ENCODE measurements at places on chromosomes 3 and 15. TPM values are rescaled to one million over a fixed set of nuclear protein-coding genes. Genes with fewer than 3 reads are reported as not detected.

KLHL6 gene
- 40.4 TPM for total RNA-seq

- H3K4me1 ChIP-seq, result no peaks in the 10 kb centered on the region
- H3K36me3 ChIP-seq, result no peaks in the 10 kb centered on the region
- no peak overlapping the region for H3K4me3 ChIP-seq
- no peak for DNase-seq
- H3K27ac ChIP-seq, result no peak overlapping the region
Measured at GRCh38 chr3:28476194-28476593, 127.6 kb upstream of the AZI2 start.

GRCh38 chr3:65776081-65776480 lies 262.6 kb downstream of the MAGI1 start:
- no peak overlapping the region for H3K4me3 ChIP-seq
- no peaks in the 10 kb centered on the region for H3K36me3 ChIP-seq
- no peak for DNase-seq

GRCh38 chr3:59839283-59839682 lies 789.5 kb upstream of the CFAP20DC start:
- H3K36me3 ChIP-seq, result peaks cover 33% of the 10 kb centered on the region
- H3K27ac ChIP-seq, result no peak overlapping the region
- no peaks in the 10 kb centered on the region for H3K27me3 ChIP-seq
- H3K4me1 ChIP-seq, result peaks cover 21% of the 10 kb centered on the region
- H3K4me3 ChIP-seq, result no peak overlapping the region
- DNase-seq, result no peak

GRCh38 chr15:65377105-65377975 lies 462 bp downstream of the IGDCC3 start:
- no peak overlapping the region for H3K27ac ChIP-seq
- H3K27me3 ChIP-seq, result peaks cover 69% of the 10 kb centered on the region

DNA sequence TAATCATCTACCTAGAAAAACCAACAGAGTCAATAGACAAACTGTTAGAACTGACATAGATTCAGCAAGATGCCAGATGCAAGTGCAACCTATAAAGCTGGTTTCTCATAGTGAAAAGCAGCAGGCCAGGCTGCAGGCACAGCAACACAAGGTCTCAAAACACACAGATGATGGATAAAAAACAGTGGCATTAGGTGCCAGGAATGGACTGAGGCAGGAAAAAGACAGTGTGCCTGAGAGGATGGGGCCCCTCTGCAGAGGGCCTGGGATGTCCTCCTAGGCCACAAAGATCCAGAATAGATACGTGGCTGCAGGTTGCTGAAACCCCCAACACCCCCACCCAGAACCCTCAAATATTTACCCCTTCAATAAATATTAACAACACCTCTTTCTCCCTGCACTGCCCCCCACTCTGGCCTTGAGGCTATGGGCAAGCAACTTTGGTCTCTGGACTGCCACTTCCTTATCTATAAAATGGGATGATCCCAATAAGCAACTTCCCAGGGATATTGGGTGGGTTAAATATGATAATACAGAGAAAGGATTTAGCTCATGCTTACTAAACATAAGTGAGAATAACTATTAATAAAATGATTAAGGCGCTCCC lies 35.2 kb upstream of the FGD5 start:
- no peaks in the 10 kb centered on the region for H3K4me1 ChIP-seq
- peaks cover 19% of the 10 kb centered on the region for H3K27me3 ChIP-seq
- no peak overlapping the region for H3K4me3 ChIP-seq
- no peak for DNase-seq

PRSS50 gene
- not detected for total RNA-seq

- no peak for DNase-seq
- H3K27me3 ChIP-seq, result no peaks in the 10 kb centered on the region
- no peak overlapping the region for H3K4me3 ChIP-seq
- H3K36me3 ChIP-seq, result peaks cover 42% of the 10 kb centered on the region
Measured at GRCh38 chr15:63749330-63749942, 84.3 kb downstream of the HERC1 start.

DNA sequence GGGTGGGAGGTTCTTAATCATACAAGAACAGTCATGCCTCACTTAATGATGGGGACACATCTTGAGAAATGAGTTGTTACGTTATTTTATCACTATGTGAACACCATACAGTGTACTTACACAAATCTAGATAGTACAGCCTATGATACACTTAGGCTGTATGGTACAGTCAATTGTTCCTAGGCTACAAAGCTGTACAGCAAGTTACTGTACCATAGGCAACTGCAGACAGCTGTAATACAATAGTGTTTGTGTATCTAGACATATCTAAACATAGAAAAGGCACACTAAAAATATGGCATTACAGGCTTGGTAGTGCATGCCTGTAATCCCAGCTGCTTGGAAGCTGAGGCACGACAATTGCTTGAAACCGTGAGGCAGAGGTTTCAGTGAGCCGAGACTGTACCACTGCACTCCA lies 55.7 kb upstream of the PLXND1 start:
- no peaks in the 10 kb centered on the region for H3K27me3 ChIP-seq
- no peak overlapping the region for H3K4me3 ChIP-seq

- no peak for DNase-seq
- H3K27me3 ChIP-seq, result peaks cover 19% of the 10 kb centered on the region
- H3K36me3 ChIP-seq, result no peaks in the 10 kb centered on the region
- H3K4me1 ChIP-seq, result no peaks in the 10 kb centered on the region
Measured at GRCh38 chr15:71083349-71083748, 31.9 kb upstream of the THSD4 start.

GRCh38 chr3:140285380-140285779 lies 350.4 kb downstream of the CLSTN2 start:
- no peaks in the 10 kb centered on the region for H3K36me3 ChIP-seq
- peaks cover 2% of the 10 kb centered on the region for H3K27me3 ChIP-seq
- no peak overlapping the region for H3K4me3 ChIP-seq
- no peaks in the 10 kb centered on the region for H3K4me1 ChIP-seq
- H3K27ac ChIP-seq, result no peak overlapping the region
- DNase-seq, result no peak

DNA sequence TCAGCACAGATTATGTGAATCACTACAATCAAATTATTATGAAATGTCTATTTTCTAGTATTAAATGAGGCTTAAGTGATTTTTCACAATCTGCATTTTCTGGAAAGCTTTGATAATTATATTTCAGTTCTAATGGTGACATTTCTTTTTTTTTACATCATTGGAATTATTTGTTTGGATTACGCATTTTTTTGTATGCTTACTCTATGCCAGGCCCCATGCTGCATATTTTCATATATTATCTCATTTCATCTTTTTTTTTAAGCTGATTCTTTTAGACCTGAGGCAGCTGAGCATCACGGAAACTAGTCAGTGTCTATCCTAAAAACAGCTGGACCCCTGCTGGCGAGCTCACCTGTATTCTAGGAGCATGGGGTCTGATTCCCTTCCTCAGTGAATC lies 31.1 kb downstream of the SLCO3A1 start:
- no peak for DNase-seq
- no peak overlapping the region for H3K4me3 ChIP-seq
- no peak overlapping the region for H3K27ac ChIP-seq
- H3K27me3 ChIP-seq, result no peaks in the 10 kb centered on the region
- peaks cover 18% of the 10 kb centered on the region for H3K4me1 ChIP-seq

WNT7A gene
- total RNA-seq, result 0.29 TPM

DNA sequence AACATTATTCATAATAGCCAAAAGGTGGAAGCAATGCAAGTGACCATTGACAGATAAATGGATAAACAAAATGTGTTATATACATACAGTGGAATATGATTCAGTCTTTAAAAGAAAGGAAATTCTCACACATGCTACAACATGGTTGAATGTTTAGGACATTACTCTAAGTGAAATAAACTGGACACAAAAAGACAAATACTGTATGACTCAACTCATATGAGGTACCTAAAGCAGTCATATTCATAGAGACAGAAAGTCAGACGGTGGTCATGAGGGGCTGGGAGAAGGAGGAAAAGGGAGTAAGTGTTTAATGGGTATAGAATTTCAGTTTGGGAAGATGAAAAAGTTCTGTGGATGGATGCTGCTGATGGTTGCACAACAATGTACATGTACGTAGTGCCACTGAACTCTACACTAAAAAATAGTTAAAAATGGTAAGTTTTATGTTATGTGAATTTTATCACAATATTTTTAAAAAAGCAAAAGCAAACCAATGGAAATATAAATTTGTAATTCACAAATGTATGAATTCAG lies 5.3 kb downstream of the TXNRD3 start:
- peaks cover 15% of the 10 kb centered on the region for H3K27me3 ChIP-seq
- DNase-seq, result no peak
- H3K4me1 ChIP-seq, result peaks cover 4% of the 10 kb centered on the region
- no peaks in the 10 kb centered on the region for H3K36me3 ChIP-seq
- H3K4me3 ChIP-seq, result no peak overlapping the region
- H3K27ac ChIP-seq, result no peak overlapping the region

- DNase-seq, result no peak
- H3K4me3 ChIP-seq, result no peak within 1 kb of the TSS
- H3K36me3 ChIP-seq, result peaks cover 8% of the 10 kb centered on the region
- no peaks in the 10 kb centered on the region for H3K27me3 ChIP-seq
Measured at GRCh38 chr3:186544281-186544680, at the start of gene CRYGS. Gene CRYGS, minus strand, starts transcription at chr3:186544380. Its CDS starts 54 bp downstream, at chr3:186544326.

PLA2G4E gene
- not detected for total RNA-seq

DNA sequence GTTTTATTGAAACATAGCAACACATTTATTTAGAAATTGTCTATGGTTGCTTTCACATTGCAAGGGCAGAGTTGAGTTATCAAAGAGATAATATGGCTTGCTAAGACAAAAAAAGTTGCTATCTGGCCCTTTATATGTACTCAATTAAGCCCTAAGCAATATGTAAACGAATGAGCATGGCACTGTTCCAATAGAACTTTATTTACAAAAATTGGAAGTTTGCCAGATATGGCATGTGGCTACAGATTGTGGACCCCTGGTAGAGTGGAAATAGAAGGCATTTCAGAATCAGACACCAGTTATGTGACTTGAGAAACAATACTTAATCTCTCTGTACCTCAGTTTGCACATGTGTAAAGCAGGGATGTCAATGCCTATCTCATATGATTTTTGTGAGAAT lies 515.6 kb upstream of the SGO1 start:
- no peak overlapping the region for H3K4me3 ChIP-seq
- H3K4me1 ChIP-seq, result no peaks in the 10 kb centered on the region
- no peaks in the 10 kb centered on the region for H3K27me3 ChIP-seq
- DNase-seq, result no peak

SQOR gene
- total RNA-seq, result 99.1 TPM

- peaks cover 20% of the 10 kb centered on the region for H3K4me1 ChIP-seq
- H3K27me3 ChIP-seq, result no peaks in the 10 kb centered on the region
- no peak overlapping the region for H3K4me3 ChIP-seq
- DNase-seq, result no peak
- H3K36me3 ChIP-seq, result no peaks in the 10 kb centered on the region
Measured at GRCh38 chr3:158847452-158847821, 45.6 kb downstream of the MFSD1 start.

- no peak for DNase-seq
- H3K36me3 ChIP-seq, result peaks cover 9% of the 10 kb centered on the region
Measured at GRCh38 chr15:89071471-89071870, 16.8 kb upstream of the ABHD2 start.

DNA sequence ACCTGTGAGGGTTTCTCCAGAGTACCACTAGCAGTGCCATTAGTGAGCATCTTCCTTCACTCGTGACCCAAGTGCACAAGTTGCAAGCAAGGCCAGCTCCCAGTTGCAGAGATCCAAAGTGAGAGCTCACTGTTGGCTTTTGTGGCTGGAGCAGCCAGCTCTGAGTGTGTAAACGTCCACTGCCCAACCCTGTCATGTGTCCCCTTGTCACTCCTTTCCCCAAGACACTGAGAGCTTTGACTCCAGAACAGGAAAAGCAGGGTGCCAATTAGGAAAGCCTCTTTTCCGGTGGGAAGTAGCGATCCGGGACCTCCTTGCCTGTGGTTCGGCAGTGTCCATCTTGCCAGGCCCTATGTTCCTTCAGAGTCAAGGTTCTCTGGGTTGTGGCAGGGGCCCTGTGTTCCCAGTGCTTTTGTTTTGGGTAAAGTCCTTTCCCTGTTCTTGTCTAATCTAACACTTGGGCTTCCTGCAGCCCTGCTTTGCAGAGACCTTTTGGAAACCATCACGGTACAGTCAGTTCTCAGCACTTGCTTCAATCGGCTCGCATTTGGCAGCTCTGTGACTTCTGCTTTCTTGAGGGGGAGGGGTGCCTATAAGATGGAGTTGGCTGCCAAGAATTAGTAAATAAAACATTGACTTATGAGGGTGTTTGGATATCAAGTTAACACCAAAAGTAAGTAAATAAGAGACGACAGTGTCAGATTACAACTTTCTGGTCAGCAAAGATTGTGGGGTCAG lies 90.5 kb downstream of the DNASE1L3 start:
- peak overlapping the region; percentile 57 for H3K27ac ChIP-seq
- H3K27me3 ChIP-seq, result no peaks in the 10 kb centered on the region
- DNase-seq, result no peak
- H3K36me3 ChIP-seq, result peaks cover 19% of the 10 kb centered on the region

- H3K36me3 ChIP-seq, result no peaks in the 10 kb centered on the region
- DNase-seq, result no peak
- H3K4me3 ChIP-seq, result no peak overlapping the region
- no peaks in the 10 kb centered on the region for H3K27me3 ChIP-seq
- no peak overlapping the region for H3K27ac ChIP-seq
Measured at GRCh38 chr3:154728285-154728684, 298.3 kb upstream of the GPR149 start.

ITPKA gene
- not detected for total RNA-seq

DNA sequence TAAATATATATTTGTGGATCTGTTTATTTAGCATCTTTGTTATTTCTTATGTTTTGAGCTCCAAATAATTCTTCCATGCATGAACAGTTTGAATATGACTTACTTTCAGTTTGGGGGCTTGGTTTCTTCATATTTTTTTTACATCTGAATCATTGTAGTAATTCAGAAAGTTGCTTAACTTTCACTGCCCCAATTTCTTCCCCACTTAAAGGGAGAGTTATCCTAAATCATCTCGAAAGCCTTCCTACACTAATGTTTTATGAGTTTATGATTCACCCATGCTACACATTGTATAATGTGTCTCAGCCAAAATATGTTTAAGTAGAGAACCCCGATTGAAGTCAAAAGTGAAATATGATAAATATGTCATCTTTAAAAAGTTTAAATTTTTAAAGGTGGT lies 47.8 kb downstream of the SPRED1 start:
- no peak for DNase-seq
- no peak overlapping the region for H3K4me3 ChIP-seq
- H3K4me1 ChIP-seq, result no peaks in the 10 kb centered on the region
- H3K27me3 ChIP-seq, result peaks cover 14% of the 10 kb centered on the region

DNA sequence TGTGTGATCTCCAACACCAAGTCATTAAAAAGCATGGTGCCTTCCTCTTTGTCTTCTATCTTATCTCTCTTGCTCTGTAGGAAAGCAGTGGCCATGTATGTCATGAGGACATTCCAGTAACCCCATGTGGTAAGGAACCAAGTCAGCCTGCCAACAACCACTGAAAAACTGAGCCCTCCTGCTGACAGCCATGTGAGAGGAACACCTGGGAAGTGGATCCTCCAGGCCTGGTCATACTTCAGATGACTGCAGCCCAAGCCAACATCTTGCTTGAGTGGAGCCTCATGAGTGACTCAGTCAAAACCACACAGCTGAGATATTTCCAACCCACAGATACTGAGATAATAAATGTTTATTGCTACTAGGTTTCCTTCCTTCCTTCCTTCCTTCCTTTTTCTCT lies 597.3 kb downstream of the ZIC1 start:
- no peak overlapping the region for H3K27ac ChIP-seq
- DNase-seq, result no peak
- no peaks in the 10 kb centered on the region for H3K4me1 ChIP-seq
- no peaks in the 10 kb centered on the region for H3K36me3 ChIP-seq
- no peaks in the 10 kb centered on the region for H3K27me3 ChIP-seq

KIF7 gene
- 0.65 TPM for total RNA-seq

All from activated CD4-positive, alpha-beta T cell treated with anti-CD3 and anti-CD28 coated beads, Interleukin-2, amount 10 ng/mL, durations not matched to agents 7 days and 5 days (primary cell).